Activated T-helper 1 cell treated with anti-CD3 and anti-CD28 coated beads, Interleukin-2, amount 50 U/mL, for 16 hours (primary cell): ENCODE measurements at places on chromosomes 16 and 17.

GRCh38 chr16:57893559-57894389, 77.2 kb downstream of the CNGB1 start:
- no peak for DNase-seq

- DNase-seq, result peak; percentile 27
These were observed 44.3 kb downstream of the SOCS3 start for GRCh38 chr17:78315355-78316114.

- DNase-seq, result no peak
These were observed at the start of gene SPNS3 for GRCh38 chr17:4433515-4434031. Gene SPNS3 (plus strand): TSS chr17:4433940. CDS start chr17:4433968, 28 bp downstream.

- DNase-seq, result no peak
These were observed 10.6 kb upstream of the SRCIN1 start for GRCh38 chr17:38616361-38616760.

- DNase-seq, result no peak
These were observed 3.1 kb downstream of the RNF227 start for GRCh38 chr17:7912927-7913524.

DNA sequence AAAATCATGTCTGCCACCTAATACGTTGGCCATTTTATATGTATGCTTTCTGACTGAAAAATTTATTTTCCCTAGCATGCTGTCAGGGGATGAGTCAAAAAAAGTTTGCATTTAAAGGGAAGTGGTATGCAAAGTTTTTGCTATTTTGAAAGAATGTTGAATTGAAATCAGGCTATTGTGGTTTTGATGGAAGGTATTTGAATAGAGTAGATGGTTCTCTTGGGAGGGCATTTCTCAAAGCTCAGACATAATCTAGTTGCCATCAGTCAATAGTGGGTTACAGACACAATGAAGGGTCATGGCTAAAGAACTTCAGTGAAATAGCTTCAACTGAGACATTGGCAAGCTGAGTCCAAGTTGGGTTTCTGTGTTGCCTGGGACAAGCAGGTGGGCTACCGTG, 102.4 kb downstream of the MAP2K6 start:
- DNase-seq, result no peak

DNA sequence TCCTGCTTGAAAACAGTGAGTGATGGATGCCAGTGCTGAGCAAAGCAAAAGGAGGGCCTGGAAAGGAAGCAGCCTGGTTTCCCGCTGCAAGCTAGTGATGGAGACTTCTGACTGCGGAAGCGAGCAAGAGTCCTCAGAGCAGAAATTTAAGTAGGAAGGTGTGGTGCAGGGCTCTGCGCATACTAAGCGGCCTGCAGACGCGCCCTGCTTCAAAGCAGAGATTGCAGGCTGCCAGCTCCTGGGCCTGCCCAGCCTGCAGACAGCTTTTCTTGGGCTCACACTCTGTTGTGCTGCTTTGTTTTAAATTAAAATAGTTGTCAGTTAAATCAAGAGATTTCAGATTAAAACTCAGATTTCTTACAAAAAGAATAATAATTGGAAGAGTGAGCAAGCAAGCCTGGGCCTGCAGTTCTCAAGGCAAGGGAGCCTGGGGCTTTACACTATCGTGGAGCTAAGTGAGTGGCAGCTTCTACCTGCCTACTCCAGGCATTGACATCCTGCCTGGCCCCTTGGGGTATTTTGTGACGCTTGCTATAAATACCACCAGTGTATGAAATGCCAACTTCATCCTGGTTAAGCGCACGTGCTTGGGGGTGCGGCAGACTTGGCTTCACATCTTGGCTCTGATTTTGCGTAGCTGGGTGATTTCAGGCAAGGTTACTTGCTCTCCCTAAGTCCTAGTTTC, 237.3 kb downstream of the XYLT1 start:
- no peak for DNase-seq

DNA sequence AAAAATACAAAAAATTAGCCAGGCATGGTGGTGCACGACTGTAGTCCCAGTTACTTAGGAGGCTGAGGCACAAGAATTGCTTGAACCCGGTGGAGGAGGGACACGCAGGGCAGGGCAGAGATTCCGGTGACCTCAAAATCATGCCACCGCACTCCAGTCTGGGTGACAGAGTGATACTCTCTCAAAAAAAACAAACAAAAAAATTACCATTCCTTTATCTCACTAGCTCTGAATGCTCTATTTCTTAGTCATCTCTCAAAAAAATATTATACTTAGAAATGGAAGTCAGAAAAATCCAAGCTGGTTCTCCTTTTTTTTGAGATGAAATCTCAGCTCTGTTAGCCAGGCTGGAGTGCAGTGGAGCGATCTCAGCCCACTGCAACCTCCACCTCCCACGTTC, 40.8 kb downstream of the SPOP start:
- no peak for DNase-seq

DNA sequence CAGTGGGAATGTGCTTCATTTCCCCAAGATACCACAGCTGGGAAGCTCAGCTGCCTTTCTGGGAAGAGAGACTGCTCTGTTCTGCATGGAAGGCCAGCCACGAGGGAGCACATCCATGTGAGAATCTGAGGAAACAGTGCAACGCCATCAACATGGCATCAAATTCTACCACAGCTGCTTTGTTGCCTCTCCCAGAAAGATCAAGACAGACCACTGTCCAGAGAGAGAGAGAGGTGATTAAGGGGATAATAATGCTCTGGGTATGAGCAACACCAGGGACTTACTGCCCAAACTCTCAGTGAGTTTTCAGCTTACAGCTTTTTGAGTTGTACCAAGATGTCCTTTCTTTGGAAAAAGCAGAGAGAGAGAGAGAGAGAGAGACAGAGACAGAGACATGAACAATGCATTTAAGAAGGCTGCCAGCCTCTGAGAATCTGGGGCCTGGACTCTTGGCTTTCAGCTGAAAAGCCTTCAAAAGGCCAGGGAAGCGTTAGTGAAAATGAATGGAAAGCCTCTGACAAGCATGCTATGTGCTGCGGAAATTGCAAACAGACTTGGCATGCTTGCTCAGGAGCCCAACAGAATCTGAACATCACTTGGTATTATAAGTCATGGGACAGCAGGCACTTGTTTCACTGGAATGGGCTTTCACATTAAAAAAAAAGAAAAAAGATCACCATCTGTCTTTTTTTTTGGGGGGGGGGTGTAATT, 223.1 kb downstream of the MAP2K6 start:
- no peak for DNase-seq

- DNase-seq, result no peak
These were observed 18.2 kb downstream of the COTL1 start for GRCh38 chr16:84599521-84600202.

GRCh38 chr17:13154398-13154797, 136.6 kb upstream of the ELAC2 start:
- no peak for DNase-seq

- no peak for DNase-seq
These were observed 30.3 kb downstream of the B4GALNT2 start for GRCh38 chr17:49162866-49163265.

GRCh38 chr16:26317885-26318284, 626.1 kb downstream of the HS3ST4 start:
- DNase-seq, result no peak
